ENCODE measurements at places on chromosomes 11 and 22.

- no peak for DNase-seq
These were observed 10.8 kb upstream of the IFITM3 start for GRCh38 chr11:331358-332060.

DNA sequence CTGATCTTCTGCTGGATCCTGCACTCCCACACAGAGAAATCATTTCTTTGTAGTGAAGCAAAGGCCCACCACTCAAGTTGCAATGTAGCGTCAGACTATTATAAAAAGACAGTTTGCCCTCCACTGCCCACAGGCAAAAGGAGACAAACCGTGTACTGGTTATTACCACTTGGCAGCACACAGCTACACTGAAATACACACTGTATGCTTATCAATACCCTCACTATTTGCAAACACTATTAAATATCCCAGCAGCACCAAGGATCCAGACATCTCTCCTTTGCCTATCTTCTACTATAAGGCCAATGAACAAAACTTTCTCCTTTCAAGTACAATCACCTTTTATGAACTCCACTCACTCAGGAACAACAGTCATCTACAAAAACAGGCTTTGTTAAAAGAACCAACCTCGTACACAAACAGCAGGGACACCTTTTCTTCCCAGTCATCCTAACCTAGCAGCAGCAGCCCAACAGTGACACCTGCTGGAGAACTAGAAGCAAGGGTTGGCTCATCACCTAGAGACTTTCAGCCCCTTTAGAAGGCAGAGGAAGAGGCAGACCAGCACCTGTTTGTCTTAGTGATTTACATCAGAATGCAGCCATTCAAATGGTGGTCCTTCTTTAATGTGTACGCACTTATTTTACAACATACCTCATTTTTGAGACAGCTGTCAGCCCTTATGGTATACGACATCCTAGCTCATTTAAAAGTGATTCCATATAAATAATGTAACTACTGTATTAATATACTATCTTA is 56.1 kb downstream of the AMBRA1 start:
- DNase-seq, result peak; percentile 74

- no peak for DNase-seq
These were observed 1.5 kb downstream of the EHD1 start for GRCh38 chr11:64876835-64877341.

GRCh38 chr11:128022007-128022368 is 565.4 kb downstream of the ETS1 start:
- DNase-seq, result no peak

GRCh38 chr22:24087071-24087795 is 76.1 kb downstream of the CABIN1 start:
- no peak for DNase-seq

- no peak for DNase-seq
These were observed 1.0 kb downstream of the CTSD start for GRCh38 chr11:1762537-1763302.

DNA sequence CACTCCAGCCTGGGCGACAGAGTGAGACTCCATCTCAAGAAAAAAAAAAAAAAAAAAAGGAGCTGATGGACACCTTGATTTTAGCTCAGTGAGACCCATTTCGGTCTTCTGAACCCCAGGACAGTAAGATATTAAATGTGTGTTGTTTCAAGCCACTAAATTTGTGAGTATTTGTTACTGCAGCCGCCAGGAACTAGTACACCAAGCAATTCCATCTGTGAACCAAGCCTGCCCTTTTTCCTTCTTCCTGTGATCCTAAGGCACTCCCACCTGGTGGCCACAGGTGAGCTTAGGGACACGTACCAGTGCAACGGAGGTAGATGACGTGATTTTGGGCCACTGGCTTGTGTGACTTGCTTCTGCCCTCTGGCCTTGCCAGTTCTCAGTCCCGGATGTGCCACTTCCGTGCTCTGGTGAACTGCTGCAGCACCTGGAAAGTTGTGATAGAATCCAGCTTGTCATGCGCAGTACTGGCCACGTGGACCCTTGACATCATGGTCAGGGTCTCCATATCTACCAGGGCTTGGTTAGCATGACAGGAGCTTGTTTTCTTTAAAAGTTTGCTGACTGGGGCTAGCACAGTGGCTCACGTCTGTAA is 19.6 kb upstream of the ATXN10 start:
- no peak for DNase-seq

DNA sequence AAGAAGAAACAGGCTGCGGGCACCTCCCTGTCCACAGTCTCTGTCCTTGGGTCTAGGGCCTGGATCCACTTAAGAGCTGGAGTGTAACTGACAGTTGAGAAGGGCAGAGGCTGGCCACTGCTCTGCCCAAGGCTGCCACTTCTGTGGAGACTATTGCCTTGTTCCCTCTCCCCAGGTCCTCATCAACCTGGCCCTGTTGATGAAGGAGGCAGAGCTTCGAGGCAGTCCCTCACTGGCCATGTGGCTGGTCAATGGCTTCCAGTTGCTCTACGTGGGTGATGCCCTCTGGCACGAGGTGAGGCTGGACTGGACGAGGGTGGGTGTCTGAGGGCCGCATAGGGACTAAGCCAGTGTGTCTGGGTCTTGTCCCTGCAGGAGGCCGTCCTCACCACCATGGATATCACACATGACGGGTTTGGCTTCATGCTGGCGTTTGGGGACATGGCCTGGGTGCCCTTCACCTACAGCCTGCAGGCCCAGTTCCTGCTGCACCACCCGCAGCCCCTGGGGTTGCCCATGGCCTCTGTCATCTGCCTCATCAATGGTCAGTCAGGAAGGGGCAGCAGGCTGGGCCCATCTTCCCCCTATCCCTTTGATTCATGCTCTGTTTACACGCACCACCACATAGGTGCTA is 2.8 kb downstream of the ZNHIT2 start:
- DNase-seq, result peak; percentile 43

All from ecto neural progenitor cell (in vitro differentiated cells).